ENCODE measurements at places on chromosomes 11 and 22. TPM values are rescaled to one million over a fixed set of nuclear protein-coding genes. Genes with fewer than 3 reads are reported as not detected.

Gene LRRC75B
- total RNA-seq: 4.2 TPM

Gene FAM181B
- total RNA-seq: 0.09 TPM

Gene RFPL3
- total RNA-seq: not detected

Gene HORMAD2
- not detected for total RNA-seq

Gene OR51I1
- not detected for total RNA-seq

Gene SIRT3
- 34.2 TPM for total RNA-seq

Gene CDCA5
- 0.50 TPM for total RNA-seq

Gene C11orf16
- total RNA-seq: not detected

DNA sequence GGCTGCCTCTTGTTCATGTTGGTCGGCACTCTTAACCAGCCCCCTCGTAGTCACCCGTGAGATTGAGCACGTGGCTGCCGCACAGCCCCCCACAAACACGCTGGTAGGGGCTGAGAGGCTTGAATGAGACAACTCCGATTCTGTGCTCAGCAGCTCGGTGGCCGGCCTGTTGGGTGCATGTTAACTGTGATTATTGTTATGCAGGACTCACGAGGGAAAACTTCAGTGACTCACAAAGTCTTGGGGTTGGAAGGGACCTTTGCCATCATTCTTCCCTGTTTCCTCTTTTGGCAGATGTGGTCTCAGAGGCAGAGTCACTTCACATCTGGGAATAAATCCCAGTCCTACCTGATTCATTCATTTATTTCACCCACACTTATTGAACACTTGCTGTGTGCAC is 75.2 kb downstream of the ADAMTS15 start:
- DNase-seq: peak; percentile 33

DNA sequence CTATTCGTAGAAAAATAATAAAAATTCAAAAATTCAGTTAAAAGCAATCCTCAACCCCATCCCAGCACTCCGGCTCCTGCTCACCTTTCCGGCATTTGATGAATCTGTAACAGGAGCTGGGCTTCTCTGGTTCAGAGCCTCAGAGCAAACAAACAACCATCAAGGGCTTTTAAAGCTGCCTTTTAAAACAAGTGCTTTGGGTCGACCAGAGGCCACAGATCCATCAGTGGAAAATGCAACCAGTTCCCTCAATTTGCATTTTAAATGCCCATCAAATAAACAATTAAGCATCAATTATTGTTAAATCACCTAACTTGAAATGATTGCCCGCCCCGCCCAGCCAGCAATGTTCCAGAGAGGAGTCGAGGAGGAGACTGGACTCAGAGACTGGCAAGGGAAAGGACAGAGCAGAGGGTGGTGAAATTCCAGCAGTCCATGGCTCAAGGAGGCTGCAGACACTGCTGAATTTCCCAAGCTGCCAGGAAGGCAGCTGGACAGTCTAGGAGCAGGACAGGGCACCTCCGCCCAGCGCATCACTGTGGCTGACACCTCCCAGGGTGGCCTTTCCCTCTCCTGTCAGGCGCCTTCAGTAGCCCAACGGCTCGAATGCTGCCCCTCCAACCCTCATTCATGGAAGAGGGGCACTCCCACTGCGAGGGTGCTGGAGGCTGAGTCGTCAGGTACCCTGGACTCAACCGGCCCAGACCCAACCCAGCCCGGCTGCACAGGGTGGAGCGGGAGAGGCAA is 7.5 kb downstream of the FXYD6 start:
- DNase-seq: no peak

- no peak for DNase-seq
These were observed 2.1 kb downstream of the CDC42BPG start for GRCh38 chr11:64842366-64842759.

GRCh38 chr11:59898650-59899049 is 20.1 kb downstream of the OOSP3 start:
- no peak for DNase-seq

- no peak for DNase-seq
These were observed 18.1 kb upstream of the BDNF start for GRCh38 chr11:27718346-27718862.

DNA sequence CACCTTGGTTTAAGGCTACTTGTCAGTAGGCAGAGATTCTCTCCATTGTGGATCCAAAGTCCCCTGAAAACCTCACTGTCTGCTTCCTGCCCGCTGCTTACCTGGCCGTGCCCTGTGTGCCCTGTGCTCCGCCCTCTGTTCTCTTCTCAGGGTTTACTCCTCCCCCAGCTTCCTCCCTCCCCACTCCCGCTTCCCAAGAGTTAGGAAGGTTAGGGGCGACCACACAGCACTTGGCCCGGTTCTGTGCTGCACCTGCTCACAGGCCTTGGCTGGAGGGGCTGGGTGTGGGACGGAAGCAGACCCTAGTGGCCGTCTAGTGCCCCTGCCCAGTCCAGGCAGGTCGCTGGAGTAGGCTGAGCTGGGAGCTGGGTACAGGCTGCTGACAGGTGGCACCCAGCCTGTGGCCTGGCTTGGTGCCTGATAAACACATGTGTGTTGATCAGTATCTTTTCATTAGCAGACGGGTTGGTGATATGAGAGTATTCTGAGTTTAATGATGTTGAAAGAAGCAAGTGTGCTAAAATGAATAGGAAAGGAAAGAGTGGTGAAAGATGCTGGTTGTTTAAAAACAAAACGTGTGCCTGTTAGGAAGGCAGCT is 40.5 kb downstream of the GRAMD4 start:
- no peak for DNase-seq

- DNase-seq: no peak
These were observed 426.4 kb downstream of the CTTN start for GRCh38 chr11:70824605-70825245.

DNA sequence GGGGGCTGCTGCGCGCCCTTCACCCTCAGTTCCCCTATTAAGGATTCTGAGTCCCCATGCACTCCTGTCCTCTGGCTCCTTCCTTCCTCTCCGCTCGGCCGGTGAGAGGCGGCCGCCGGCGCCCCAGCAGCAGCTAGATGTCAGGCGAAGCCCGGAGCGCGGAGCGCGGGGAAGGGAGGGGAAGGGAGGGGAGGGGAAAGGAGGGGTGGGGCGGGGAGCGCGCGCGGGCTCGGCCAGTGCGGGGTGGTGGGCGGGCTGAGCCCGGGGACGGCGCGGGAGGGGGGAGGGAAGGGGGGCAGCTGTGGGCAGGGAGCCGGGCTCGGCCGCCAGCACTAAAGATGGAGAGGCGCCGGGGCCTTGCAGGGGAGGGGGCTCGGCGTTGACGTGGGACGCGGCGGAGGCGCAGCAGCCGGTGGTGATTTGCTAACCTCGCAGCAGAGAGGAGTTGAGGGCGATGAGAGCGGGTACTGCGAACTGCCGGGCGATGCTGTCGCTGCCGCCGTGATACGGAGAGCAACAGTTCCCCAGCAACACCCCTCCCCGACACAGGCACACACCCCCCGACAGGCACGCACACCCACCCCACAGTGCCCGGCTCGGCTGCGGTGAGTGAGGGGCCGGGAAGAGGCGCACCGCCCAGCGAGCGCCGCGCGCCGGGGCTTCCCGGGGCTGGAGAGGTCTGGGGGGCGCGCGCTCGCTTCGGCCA is at the start of gene ZBTB16:
Gene ZBTB16, plus strand, starts transcription at position 434 of the 706 bp plus-strand sequence. CDS start 3,590 bp downstream, outside the sequence.
- peak; percentile 90 for DNase-seq

- no peak for DNase-seq
These were observed 16.2 kb downstream of the CREB3L1 start for GRCh38 chr11:46293641-46294103.

DNA sequence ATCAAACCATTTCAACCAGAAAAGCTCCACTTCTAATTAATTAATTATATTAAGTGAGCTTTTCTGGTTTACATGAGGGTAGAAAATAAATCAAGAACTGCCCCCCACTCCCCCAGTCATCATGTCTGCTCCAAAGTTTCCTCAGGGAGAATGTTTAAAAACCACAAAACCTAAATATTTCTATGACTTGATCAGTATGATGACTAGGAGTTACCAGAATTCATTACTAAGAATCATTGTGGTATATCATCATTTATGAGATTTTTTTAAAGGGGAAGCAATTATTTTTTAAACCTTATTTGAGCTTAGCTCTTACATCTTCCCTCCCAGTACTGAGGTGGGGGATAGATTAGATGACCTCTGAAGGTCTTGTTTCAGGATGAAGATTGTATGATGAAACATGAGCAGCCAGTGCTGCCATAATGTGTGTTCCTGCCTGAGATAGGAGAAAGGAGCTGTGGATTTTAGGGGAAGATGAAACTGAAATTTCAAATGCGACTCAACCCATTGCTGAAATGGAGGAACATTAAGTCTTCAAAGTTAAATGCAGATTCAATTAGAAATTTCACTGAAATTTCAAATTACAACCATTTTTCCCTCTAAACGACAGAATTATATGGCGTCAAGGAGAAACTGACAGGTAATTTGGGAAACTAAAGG is 401.3 kb upstream of the CADM1 start:
- no peak for DNase-seq

GRCh38 chr22:31637891-31638618 is 24.0 kb downstream of the PISD start:
- peak; percentile 56 for DNase-seq

- no peak for DNase-seq
These were observed 161.9 kb downstream of the INSC start for GRCh38 chr11:15276621-15277020.

GRCh38 chr11:62383822-62384221 is 35.0 kb upstream of the SCGB1A1 start:
- DNase-seq: no peak

GRCh38 chr11:9341638-9342178 is 27.3 kb upstream of the TMEM41B start:
- no peak for DNase-seq

- no peak for DNase-seq
These were observed 65.4 kb upstream of the CRTAM start for GRCh38 chr11:122772945-122773344.

GRCh38 chr22:43152357-43153071 is 1.2 kb downstream of the TSPO start:
- DNase-seq: peak; percentile 75

DNA sequence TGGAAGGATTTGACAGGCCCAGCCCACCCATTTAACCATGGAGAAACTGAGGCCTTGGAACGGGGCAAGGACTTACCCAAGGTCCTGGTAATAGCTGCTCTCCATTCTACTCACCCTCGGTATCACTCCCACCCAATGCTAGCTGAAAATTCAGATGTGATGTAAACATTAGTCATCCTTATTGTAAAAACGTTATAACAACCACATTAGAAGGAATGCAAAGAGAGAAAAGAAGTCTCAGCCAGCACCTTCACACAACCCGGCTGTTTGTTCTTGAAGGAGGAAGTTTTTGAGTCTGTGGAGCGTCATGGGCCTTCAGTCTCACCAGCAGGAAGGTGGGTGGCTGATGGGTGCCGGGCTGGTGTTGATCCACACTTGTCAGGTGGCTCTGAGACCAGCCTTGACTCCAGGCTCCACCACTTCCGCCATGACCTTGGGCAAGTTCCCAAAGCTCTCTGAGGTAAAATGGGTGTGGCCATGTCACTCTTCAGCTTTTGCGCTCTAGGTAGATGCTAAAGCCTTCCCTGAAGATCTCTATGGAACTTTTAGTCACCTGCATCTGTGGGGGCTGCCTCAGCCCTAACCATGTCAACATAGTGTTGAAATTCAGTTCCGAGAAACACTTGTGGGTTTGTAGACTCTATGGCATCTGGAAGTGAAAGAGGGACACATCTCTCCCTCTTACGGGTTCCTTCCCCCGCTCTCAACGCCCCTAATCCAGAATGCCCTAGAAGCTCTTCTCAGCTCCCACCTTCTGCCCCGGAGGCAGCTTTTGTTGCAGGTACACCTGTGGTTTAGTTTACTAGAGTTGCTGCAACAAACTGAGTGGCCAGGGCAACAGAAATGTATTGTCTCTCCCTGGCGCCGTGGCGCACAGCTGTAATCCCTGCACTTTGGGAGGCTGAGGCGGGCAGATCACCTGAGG is 14.8 kb downstream of the CD6 start:
- no peak for DNase-seq

GRCh38 chr11:77047007-77047927 is 13.1 kb downstream of the B3GNT6 start:
- no peak for DNase-seq

- no peak for DNase-seq
These were observed 58.3 kb downstream of the PRR5L start for GRCh38 chr11:36354221-36355003.

- no peak for DNase-seq
These were observed at the start of gene POU2F3 for GRCh38 chr11:120239713-120240640. Gene POU2F3, plus strand, starts transcription at chr11:120240140. Its CDS starts 204 bp downstream, at chr11:120240344.

DNA sequence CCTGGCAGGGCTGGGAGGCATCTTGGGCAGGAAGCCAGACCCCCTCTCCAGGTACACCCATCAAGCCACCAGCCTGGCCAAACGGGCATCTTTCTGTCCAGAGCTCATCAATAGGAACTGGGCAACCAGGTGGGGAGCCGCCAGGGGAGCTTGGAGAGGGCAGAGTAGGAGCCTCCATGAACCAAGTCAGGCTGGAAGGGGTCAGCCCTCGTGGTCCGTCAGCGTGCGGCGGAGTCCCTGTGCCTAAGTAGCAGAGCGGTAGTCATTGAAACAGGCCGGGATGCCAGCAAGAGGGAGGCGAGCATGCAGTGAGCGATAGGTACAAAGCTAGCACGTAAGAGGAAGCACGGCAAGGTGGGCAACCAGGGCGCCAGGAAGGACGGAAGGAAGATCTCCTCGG is 1.7 kb downstream of the RTL6 start:
- no peak for DNase-seq

Measured in heart right ventricle (tissue), 16 donors.